GDM1 (cell line): ENCODE measurements at places on chromosomes 7 and 10.
A peak's percentile ranks its signal among the peaks of the same experiment; 100 is the strongest.

- peak; percentile 23 for DNase-seq
Observed at GRCh38 chr10:47257396-47258120, 42.4 kb upstream of the GDF10 start.

DNA sequence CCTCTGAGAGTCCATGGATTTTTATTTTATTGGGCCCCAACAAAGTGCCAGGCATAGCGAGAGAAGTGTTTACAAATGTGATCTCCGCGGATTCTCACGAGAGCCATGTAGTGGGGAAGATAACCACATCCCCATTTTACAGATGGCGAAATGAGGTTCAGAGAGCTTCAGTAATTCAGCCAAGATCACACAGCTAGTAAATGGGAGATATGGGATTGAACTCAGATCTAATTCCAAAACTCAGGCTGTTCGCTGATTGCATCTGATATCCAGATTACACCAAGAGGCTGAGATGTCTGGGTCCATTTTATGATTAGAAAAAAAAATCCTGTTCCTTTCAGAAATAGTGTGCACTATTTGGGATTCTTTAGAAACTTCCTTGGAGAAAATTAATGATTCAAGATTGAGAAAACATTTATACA lies 1.3 kb downstream of the FAS start:
- no peak for DNase-seq

- no peak for DNase-seq
Observed at GRCh38 chr10:15201589-15202300, 33.3 kb upstream of the NMT2 start.

- DNase-seq = no peak
Observed at GRCh38 chr10:25024528-25024927, 8.1 kb downstream of the THNSL1 start.

- peak; percentile 17 for DNase-seq
Observed at GRCh38 chr10:77974396-77975074, 48.0 kb upstream of the DLG5 start.

DNA sequence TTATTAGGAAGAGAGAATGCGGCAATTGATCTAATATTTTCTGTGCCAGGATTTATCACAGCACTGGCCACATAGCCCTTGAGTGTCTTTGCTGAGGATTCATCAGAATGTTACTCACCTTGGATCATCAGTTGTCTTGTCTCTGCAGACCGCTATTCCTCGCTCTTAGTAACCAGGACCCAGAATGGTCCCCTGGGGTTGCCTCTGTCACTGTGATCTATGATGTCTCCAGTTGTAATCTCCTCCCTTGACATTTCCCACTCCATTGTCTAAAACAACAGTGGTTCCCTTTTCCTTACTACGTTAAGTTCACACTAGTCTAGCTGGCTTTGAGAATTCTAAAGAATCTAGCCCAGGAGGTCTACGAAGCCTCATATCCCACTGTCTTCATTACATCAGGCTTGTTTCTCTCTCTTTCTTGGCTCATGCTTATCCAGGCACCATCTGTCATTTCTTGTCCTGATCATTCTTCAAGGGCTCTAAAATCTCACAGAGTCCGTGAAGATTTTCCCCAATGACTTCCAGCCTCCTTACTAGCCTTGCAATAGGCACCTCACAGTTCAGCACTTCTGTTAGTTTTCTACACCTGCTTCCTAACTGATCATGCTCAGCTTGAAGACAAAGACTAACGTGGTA lies 125.8 kb downstream of the CUBN start:
- no peak for DNase-seq
